ENCODE measurements at places on chromosomes 16 and 17. TPM values are rescaled to one million over a fixed set of nuclear protein-coding genes. Genes with fewer than 3 reads are reported as not detected.

DNA sequence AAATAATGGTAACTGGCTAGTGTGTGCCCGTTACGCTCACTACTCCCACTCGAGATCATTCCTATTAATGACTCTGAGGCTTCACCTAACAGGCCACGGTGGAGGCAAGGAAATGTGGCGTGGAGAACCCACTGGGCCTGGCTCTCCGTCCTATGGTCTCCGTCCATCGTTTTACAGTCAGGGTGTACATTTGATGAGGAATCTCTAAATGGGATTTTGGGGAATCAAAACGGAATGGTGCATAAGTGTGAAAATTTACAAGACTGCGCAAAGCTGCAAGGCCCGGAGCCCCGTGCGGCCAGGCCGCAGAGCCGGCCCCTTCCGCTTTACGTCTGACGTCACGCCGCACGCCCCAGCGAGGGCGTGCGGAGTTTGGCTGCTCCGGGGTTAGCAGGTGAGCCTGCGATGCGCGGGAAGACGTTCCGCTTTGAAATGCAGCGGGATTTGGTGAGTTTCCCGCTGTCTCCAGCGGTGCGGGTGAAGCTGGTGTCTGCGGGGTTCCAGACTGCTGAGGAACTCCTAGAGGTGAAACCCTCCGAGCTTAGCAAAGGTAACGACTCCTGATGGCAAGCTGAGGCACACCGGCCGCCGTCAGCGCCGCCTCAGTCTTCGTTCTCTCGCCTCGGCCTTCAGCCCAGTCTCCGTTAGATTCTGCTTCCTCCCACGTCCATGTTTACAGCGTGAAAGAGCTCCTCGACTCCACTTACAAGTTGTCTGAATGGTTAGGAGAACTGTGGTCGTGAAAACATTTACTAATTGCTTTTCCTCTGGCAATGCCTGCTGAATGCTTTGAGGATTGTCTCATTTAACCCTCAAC is at the start of gene RAD51C:
Gene RAD51C, plus strand, starts transcription at position 364 of the 817 bp plus-strand sequence. Its CDS starts 42 bp downstream, at position 406.
- DNase-seq: peak; percentile 66
- H3K27ac ChIP-seq: peak within 1 kb of the TSS; percentile 4
- H3K4me1 ChIP-seq: no peaks in the 10 kb centered on the region
- H3K4me3 ChIP-seq: peak within 1 kb of the TSS; percentile 53
- no peaks in the 10 kb centered on the region for H3K36me3 ChIP-seq

GRCh38 chr16:4347765-4348509 is 3.2 kb downstream of the PAM16 start:
- H3K27me3 ChIP-seq: no peaks in the 10 kb centered on the region
- H3K36me3 ChIP-seq: peaks cover 2% of the 10 kb centered on the region
- no peak overlapping the region for H3K27ac ChIP-seq
- H3K4me1 ChIP-seq: no peaks in the 10 kb centered on the region
- no peak for DNase-seq

DNA sequence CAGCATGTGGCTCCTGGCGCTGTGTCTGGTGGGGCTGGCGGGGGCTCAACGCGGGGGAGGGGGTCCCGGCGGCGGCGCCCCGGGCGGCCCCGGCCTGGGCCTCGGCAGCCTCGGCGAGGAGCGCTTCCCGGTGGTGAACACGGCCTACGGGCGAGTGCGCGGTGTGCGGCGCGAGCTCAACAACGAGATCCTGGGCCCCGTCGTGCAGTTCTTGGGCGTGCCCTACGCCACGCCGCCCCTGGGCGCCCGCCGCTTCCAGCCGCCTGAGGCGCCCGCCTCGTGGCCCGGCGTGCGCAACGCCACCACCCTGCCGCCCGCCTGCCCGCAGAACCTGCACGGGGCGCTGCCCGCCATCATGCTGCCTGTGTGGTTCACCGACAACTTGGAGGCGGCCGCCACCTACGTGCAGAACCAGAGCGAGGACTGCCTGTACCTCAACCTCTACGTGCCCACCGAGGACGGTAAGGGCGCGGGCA is 645 bp downstream of the NLGN2 start:
- no peak overlapping the region for H3K27ac ChIP-seq
- no peak for DNase-seq
- H3K4me3 ChIP-seq: peak overlapping the region; percentile 44
- peaks cover 22% of the 10 kb centered on the region for H3K36me3 ChIP-seq
- H3K27me3 ChIP-seq: no peaks in the 10 kb centered on the region
- peaks cover 12% of the 10 kb centered on the region for H3K4me1 ChIP-seq

DNA sequence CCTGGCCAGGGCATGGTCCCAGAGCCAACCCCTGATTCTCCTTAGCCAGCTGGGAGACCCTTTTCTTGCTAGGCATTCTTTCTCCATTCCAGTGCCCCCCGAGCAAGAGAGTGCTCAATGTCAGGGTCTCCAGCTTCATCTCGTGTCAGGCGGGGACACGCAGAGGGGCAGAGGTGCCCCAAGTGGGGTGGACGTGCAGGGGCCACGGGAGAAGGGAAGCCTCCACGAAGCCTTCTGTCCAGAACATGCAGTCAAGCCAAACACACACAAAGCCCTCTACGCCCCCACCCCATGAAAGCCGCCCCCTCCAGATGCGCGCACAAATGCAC is 852 bp downstream of the GPR139 start:
- no peaks in the 10 kb centered on the region for H3K36me3 ChIP-seq
- peak overlapping the region; percentile 59 for H3K4me3 ChIP-seq
- H3K27ac ChIP-seq: no peak overlapping the region
- H3K4me1 ChIP-seq: peaks cover 7% of the 10 kb centered on the region
- H3K27me3 ChIP-seq: peaks cover 36% of the 10 kb centered on the region
- DNase-seq: no peak

DNA sequence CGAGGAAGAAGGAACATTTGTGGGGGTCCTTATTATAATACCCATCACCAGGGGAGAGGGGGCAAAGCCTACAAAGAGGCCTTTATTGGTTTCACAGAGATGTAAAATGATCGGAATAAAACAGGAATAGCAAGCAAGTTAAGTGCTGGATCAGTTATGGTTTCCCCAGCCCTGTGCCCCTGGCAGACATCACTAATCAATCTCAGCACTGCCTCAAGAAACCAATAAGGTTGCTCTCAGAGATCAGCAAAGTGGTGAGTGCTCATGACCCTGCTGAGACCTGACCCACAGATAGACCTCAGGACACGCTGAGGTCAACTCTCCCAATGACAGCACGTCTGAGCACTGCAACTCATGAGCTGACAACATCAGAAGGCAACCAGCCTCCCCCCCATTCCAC is 66.3 kb downstream of the ZNF423 start:
- no peak overlapping the region for H3K4me3 ChIP-seq
- H3K27me3 ChIP-seq: no peaks in the 10 kb centered on the region
- no peaks in the 10 kb centered on the region for H3K4me1 ChIP-seq
- no peaks in the 10 kb centered on the region for H3K36me3 ChIP-seq
- no peak for DNase-seq
- H3K27ac ChIP-seq: no peak overlapping the region

Gene OR1A2
- total RNA-seq: not detected

Gene CD300LB
- total RNA-seq: not detected

GRCh38 chr16:30658731-30659506 is 688 bp downstream of the FBRS start:
- peak overlapping the region; percentile 61 for H3K4me3 ChIP-seq
- peak overlapping the region; percentile 91 for H3K27ac ChIP-seq
- peaks cover 13% of the 10 kb centered on the region for H3K4me1 ChIP-seq
- H3K27me3 ChIP-seq: peaks cover 42% of the 10 kb centered on the region

- 0 out of 2 replicates have a peak, but pooled peaks cover 3% of the 10 kb centered on the region for H3K4me1 ChIP-seq
- H3K4me3 ChIP-seq: no peak overlapping the region
- no peaks in the 10 kb centered on the region for H3K36me3 ChIP-seq
- DNase-seq: no peak
- no peak overlapping the region for H3K27ac ChIP-seq
Measured at GRCh38 chr16:83542491-83542890, 265.3 kb upstream of the HSBP1 start.

GRCh38 chr17:28350271-28350670 is 7.1 kb downstream of the POLDIP2 start:
- H3K36me3 ChIP-seq: peaks cover 55% of the 10 kb centered on the region
- H3K27me3 ChIP-seq: no peaks in the 10 kb centered on the region
- DNase-seq: no peak
- H3K27ac ChIP-seq: no peak overlapping the region
- H3K4me3 ChIP-seq: no peak overlapping the region
- H3K4me1 ChIP-seq: no peaks in the 10 kb centered on the region

- H3K4me3 ChIP-seq: no peak overlapping the region
- H3K27ac ChIP-seq: 0 out of 2 replicates have a peak overlapping the region, but pooled peaks have one; percentile 34
- peaks cover 24% of the 10 kb centered on the region for H3K4me1 ChIP-seq
- H3K27me3 ChIP-seq: no peaks in the 10 kb centered on the region
- no peak for DNase-seq
Measured at GRCh38 chr17:69501591-69502468, 87.3 kb downstream of the MAP2K6 start.

DNA sequence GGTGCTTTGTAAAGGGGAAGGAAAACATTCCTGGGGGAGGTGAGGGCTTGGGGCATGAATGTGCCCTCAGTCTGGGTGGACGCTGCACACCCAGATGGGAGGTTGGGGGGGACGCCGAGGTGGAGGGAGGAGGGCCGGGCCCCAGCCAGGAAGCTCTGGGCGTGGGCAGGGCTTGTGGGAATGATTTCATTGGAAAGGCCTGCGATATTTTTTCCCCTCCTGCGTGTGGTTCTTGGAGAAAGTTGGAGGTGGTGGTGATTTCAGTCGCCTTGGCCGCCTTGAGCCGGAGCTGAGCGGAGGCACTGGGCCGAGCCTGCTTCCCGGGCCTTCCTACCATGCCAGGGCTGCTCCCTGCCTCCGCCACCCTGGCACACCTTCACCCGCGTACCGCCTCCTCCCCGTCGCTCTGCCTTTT is 26.4 kb upstream of the CLEC18A start:
- no peaks in the 10 kb centered on the region for H3K27me3 ChIP-seq
- H3K27ac ChIP-seq: no peak overlapping the region
- no peak for DNase-seq
- no peaks in the 10 kb centered on the region for H3K36me3 ChIP-seq
- no peak overlapping the region for H3K4me3 ChIP-seq
- H3K4me1 ChIP-seq: peaks cover 4% of the 10 kb centered on the region

DNA sequence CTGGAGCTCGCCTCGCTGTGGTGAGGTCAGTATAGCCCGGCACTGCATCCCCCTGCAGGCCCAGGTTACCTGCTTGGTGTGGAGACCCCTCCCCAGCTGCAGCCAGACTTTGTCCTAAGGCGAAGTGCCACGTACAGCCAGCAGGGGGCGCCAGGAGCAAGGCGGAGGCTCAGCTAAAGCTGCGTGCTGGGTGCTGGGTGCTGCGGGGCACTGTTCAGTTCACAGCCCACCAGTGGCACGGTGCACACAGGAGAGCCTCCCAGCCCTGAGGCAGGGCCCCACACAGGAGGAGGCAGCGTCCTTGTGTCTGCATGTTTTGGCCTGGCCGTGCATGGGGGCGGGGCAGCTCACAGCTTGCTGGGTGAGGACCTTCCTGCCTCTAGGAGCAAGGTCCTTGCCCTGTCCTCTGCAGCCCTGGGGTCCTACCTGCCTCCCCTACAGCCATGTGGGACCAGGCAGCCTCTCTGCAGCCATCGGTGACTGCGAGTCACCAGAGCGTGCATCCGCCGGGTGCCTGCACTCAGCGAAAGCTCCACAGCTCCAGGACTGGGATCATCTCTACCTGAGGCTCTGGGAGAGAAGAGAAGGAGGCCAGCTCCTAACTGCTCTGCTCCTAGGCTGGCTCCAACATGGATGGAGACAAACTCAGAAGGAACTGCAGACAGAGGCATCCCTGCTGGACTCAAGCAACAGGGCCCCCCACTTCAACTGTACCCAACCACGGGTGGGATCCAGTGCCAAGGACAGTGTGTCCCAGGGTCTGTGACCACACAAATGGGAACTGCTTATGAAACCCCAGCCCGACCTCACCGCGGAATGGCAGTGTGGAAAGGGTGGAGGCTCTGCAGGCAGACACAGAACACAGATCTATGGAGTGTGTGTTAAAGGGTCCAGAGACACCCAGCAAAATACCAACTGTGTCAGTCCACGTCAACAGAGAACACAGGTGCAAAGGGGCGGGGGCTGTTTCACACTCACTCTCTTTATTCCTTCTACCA is 19.0 kb downstream of the SLC7A5 start:
- H3K36me3 ChIP-seq: peaks cover 17% of the 10 kb centered on the region
- no peak for DNase-seq
- peaks cover 28% of the 10 kb centered on the region for H3K4me1 ChIP-seq
- H3K4me3 ChIP-seq: no peak overlapping the region
- H3K27me3 ChIP-seq: no peaks in the 10 kb centered on the region

DNA sequence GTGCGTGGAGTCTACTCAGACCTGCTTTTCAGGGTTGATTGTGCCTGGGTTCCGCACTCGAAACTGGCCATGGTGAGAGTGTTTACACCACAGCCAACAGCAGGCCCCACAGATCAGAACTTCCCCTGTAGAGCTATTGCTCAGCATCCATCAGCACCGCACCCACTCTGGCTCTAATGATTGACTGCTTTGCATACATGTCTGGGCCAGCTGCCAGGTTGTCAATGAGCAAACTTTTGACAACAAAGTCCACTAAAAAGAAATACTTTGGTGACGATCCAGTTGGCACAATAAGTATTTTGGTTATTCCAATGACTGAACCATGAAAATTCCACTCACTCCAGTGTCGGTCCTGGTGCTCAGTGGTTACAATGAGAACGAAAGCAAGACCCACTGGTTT is 190.7 kb downstream of the FOXL1 start:
- no peaks in the 10 kb centered on the region for H3K36me3 ChIP-seq
- DNase-seq: no peak
- H3K4me3 ChIP-seq: no peak overlapping the region
- H3K27me3 ChIP-seq: no peaks in the 10 kb centered on the region

DNA sequence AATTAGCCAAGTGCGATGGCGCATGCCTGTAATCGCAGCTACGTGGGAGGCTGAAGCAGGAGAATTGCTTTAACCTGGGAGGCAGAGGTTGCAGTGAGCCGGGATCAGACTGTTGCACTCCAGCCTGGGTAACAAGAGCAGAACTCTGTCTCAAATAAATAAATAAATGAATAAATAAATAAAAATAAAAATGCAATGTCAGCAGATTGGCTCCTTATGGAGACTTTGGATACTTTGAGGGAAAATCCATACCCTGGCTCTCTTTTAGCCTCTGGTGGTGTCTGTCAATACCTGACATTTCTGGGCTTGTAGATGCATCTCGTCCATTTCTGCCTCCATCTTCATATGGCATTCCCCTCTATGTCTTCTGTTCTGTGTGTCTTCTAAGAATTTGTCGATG is 66.7 kb downstream of the RBFOX1 start:
- no peak overlapping the region for H3K27ac ChIP-seq
- DNase-seq: no peak
- no peaks in the 10 kb centered on the region for H3K36me3 ChIP-seq
- H3K4me1 ChIP-seq: no peaks in the 10 kb centered on the region

- H3K4me3 ChIP-seq: no peak overlapping the region
- no peaks in the 10 kb centered on the region for H3K4me1 ChIP-seq
- no peak overlapping the region for H3K27ac ChIP-seq
- H3K27me3 ChIP-seq: no peaks in the 10 kb centered on the region
Measured at GRCh38 chr16:80718480-80719220, 85.7 kb downstream of the CDYL2 start.
